Esophagus squamous epithelium (tissue), 5 donors: ENCODE measurements at places on chromosomes 7 and 10.

DNA sequence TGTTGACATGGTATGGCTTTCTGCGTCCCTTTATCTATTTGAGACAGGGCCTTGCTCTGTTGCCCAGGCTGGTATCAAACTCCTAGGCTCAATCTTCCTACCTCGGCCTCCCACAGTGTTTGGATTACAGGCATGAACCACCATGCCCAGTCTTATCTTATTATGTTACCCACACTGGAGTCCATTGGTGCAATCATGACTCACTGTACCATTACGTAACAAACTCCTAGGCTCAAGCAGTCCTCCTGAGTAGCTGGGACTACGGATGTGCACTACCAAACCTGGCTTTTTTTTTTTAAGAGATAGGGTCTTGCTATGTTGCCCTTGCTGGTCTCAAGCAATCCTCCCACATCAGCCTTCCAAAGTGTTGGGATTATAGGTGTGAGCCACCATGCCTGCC lies 66.7 kb downstream of the CCDC3 start:
- no peak for DNase-seq

GRCh38 chr10:130495891-130496636 lies 359.9 kb downstream of the GLRX3 start:
- no peak for DNase-seq

DNA sequence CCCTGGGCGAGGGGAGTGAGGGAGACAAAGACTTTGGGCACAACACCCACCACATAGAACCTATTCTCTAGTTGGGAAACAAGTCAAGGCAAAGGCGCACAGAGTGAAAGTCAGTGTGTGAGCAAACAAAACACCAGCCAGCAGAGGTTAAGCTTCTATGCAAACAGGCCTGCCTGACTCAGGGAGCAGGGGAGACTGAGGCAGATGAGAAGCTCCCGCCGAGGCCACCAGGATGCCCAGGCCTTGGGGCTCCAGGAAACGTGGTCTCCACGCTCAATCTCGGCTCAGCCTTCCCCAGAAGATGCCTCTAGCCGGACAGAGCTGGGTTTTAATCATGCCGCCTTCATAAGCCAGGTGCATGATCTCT lies 74.1 kb upstream of the KCNMA1 start:
- DNase-seq: no peak

DNA sequence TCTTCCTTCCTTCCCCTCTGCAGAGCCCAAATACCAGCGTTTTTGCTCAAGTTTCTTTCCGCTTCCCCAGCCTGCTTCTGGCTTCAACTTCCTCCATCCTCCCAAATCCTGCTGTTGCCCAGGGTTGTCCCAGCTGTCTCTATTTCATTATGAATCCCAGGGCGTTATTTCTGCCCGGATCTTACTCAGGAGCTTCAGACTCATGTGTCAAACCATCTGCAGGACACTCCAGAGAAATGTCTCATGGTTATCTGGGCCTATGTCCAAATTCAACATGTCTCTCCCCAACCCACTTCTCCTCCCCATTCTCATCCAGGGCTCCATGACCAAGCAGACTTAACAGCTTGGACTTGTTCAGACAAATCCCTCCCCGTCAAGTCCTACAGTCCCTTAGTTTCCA lies 15.6 kb downstream of the ARHGAP22 start:
- no peak for DNase-seq

DNA sequence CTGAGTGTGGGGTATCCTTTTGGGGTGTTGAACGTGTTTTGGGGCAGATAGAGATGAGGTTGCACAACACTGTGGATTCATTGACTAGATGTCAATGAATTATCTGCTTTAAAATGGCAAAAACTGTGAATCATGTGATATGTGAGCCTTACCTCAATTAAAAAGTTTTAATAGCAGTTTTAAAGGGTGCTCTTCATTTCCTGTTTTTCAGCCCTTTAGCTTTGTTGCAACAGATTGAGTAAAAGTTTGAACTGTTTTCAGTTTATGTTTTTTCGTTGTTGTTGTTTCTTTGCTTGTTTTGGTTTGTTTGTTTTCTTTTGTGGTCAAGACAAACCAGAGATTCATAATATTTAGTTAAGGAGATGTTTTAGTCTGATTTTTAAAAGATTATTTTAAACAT lies 9.4 kb downstream of the TAS2R41 start:
- no peak for DNase-seq

- DNase-seq: no peak
These were observed 103.0 kb downstream of the DOCK4 start for GRCh38 chr7:112103246-112103645.

GRCh38 chr10:113033991-113034390 lies 83.9 kb downstream of the TCF7L2 start:
- DNase-seq: no peak

DNA sequence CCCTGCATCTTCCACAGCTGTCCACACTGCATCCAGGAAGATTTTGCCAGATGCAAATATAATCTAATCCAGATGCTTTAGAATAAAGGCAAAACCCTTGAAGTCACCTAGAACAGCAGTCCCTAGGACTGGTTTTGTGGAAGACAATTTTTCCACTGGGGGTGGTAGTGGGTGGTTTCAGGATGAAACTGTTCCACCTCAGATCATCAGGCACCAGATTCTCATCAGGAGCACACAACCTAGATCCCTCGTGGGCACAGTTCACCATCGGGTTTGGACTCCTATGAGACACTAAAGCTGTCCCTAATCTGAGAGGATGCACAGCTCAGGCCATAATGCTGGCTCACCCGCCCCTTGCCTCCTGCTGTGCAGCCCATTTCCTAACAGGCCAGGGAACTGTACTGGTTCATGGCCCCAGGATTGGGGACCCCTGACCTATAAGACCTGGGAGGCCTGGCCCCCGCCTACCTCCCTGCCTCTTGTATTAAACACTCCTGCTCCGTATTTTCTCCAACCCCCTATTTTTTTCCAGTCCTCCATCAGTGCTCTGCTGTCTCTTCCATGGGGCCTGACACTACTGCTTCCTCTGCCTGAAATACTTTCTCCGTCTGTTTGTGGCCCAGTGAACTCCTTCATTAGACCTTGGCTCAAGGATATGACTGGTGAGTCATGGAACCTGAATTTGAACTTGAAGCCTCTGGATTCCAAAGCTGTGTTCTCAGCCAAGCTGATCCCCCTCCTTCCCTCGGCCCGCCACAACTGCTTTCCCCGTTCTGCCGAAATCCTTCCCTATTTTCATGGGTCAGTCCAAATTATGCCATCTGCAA lies 79.9 kb upstream of the RHEB start:
- DNase-seq: no peak

GRCh38 chr10:86813101-86813500 lies 56.7 kb downstream of the BMPR1A start:
- no peak for DNase-seq

DNA sequence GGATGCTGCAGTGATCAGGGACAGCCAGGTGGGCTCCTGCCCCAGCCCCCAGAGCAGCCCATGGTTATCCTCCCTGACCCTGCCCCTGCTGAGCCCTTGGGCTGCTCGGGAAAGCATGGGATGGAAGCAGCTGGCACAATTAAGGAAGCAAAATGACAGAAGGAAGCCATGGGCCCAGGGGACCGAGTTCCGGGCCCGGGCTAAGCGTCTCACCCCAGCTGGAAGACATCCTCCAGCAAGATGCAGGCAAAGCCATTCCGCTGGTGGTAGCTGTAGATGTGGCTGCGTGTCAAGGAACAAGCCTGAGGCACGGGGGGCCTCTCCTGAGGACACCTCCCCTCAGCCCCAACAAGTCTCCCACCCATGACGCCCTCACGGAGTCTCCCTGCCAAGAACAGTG lies 1.1 kb downstream of the ATG9B start:
- DNase-seq: no peak

DNA sequence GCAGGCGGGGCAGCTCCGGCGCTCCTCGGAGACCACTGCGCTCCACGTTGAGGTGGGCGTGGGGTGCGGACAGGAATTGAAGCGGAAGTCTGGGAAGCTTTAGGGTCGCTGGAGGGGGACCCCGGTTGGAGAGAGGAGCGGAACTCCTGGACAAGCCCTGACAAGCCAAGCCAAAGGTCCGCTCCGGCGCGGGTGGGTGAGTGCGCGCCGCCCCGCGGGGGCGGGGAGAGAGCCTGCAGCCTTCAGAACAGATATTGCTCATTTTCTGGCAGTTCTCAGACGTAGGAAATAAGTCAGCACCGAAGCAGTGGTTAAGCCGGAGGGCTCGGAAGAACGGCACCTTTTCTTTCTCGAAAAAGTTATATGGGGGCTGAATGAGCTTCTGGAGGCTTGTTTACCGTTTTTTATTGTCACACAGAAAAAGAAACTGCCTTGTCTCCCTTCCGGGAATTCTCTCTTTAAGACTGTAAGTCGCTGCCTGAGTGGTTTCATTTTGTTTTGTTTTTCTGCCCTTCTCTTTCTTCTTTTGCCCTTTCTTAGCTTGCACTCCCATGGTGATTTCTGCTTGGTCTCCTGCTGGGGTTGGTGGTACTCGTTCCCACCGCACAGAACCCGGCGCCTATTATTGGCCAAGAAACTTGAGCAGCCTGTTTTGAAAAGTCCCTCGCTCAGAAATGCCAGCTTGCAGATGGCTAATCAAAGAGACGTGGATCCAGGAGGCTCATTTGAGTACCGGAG lies 732 bp downstream of the FAS start:
- no peak for DNase-seq

DNA sequence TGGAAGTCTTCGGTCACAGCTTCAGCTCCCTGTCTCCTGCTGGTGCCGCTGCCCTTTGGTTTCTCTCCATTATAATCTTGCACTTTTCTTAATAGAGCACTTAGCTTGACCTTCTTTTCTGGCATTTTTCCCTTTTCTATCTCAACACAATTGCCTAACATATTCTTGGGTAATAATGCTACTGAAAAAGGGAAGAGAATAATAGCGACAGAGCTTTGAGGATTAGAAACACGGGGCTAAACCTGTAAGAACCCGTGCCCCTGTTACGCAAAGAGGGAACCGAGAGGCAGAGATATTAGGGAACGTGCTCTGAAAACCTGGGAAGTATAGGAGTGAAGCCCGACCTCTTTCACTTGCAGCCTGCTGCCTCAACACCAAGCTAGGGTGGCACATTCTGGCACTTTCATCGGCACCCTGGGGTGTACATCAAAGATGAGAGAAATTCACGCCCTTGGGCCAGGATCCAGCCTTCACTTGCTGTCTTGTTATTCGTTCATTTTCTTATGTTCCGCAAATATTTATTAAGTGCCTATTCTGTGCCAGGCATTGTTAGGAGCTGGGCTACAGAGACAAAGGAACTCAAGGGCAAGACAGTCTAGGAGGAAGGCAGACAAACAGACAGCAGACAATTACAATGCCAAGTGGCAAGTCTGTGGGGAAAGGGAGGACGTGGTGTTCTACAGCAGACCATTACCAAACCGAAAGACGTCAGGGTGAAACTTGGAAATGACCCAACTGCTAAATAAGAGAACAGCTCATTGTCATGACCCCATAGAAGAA lies 33.0 kb upstream of the GALNTL5 start:
- no peak for DNase-seq

DNA sequence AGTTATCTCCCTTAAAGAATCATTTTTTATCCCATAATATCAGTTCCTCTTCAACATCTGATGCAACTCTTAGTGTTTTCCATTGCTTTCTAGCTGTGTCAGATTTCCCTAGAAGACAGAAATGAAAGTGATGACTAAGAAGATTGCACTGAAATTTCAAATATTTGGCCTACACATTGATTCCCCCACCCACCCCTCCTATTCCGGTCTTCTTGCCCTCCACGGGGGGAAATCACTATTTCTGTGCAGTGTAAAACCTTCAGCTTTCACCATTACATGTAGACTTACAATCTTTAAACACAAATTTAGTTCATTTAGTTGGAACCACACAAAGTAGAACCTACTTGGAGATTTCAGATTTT lies 63.7 kb upstream of the IL6 start:
- DNase-seq: no peak

DNA sequence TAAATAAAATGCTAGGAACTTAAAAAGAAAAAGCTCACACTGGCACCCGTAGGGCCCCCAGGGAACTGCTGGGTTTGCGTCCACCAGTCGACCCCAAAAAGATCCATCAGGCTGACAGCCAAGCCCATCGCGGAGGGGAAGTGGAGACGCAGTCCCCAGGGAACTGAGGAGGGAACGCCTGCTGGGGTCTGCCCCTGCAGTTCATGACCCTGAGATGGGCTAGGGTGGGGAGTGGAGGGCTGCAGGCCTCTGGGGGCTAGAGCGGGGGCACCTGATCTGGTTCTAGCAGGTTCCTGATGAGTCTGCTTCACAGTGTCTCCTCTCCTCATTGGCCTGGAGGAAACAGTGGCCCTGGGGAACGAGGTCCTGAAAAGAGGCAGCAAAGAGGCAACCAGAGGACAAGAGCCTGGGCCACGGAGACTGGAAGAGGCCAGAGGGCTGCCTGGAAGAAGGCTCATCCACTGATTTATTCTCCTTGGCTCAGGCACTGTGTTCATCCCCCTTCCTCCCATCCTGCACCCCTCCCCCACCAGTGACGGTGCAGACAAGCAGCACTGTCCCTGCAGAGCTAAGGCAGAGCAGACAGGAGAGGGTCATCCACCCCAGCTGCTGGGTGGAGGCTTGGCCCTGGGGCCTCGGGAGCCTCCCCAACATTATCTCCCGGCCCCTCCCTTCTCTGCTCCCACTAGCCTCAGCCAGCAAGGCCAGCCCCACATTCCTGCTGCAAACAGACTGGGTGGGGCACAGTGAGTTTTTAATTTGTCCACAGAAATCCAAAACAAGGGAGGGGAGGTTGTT lies 24.7 kb upstream of the HSPA12A start:
- DNase-seq: no peak

GRCh38 chr10:69215405-69216171 lies 4.5 kb upstream of the HKDC1 start:
- DNase-seq: no peak

DNA sequence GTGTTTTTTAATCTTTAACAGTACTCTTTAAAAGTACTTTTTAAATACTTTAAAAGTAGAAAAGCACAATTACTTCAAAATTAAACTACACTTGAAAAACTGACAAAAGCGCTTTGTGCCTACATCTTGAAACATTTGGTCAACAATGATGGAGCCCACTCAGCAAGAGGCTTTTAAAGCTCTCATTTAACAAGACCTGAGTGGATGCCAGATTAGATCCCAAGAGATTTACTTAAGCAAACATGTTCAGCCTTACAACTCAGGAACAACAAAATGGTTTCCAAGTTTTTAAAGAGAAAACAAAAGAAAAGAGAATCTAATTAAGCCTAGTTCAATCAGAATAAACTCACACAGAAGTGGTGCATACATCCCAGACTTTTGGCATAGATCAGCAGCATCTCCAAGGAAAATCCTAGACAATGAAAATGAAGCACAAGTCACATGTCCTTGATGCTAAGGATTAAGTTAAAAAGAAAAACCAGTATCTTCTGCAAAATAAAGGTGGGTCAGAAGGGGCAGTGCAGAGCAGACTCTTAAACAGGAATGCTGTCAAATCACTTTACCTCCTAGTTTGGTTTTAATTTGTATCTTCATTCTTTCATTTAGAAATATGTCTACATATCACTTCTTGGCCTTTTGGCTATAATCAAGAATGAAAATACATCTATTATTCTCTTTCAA lies 26.2 kb downstream of the HIBADH start:
- DNase-seq: no peak
